ENCODE measurements at places on chromosomes 3 and 15.
A peak's percentile ranks its signal among the peaks of the same experiment; 100 is the strongest.

DNA sequence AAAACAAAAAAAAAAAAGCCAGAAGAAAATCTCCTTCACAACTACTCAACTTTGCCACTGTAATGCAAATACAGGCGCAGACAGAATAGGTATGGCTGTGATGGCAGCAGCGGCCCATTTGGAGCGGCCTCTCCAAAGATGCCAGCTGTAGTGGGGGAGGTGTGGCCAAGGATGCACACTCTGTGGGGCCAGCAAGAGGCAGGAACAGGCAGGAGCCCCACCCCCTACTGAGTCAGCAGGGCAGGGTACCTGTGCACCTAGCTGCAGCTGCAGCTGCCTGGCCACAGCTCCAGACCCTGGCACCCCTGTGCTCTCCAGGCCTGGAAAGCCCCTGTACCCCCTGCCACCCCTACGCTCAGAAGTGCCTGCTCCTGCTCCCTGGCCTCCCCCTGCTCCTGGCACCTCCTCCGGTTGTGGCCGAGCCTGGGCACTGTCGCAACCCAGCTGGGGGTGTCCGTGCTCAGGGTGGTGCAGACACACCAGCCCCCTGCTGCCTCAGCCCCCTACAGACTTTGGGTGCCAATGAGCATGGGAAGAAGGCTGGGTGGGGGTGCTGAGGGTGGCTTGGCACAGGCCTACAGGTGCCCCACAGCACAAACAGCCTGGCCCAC lies 312.7 kb downstream of the ULK4 start:
- DNase-seq: no peak

GRCh38 chr15:34023907-34024306 lies 15.1 kb downstream of the AVEN start:
- DNase-seq: peak; percentile 54

DNA sequence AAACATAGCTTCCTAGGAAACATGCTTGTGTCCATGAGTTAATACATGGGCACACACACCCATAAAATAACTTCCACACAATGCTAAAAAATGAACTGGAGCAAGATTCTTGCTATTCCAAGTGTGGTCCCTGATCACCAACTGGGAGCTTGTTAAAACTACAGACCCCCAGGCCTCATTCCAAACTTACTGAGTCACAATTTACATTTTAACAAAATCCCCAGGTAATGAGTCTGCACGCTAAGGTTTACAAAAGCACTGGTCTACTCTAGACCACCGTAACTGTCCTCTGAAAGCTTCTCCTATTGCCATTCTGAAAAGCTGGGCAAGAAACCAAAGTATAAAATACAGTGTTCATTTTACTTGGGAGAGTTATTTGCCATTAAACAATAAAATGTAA lies 45.4 kb downstream of the IGF2BP2 start:
- DNase-seq: no peak

DNA sequence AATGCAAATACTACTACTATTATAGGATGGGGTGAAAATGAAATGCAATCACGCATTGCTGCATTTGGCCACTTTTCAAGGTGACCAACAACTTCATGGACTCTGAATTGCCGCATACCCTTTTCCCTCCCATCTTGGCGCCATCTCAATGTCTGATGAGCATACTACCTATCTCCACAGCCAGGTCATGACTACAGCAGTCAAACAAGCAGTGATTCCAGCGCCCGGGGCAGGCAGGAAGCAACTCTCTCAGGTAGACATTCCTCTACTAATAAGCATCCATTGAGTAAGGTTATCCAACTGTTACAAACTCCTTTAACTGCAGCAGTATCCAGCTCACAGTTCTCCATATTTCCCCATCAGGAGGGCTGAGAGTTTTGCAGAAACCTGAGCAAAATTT lies 155.4 kb downstream of the ADAMTS17 start:
- DNase-seq: no peak

DNA sequence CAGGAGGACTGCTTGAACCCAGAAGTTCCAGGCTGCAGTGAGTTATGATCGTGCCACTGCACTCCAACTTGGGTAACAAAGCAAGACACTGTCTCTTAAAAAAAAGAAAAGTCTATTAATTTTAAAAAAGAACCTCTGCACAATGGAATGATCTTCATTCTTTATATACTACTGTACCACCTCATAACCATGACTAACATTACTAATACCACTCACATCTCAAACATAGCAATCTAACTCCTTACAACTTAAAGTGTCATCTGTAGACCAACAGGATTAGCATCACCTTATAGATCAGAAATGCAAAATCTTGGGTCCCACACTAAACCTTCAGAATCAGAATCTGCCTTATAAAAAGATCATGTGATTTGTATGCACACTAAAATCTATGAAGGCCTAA lies 48.8 kb upstream of the MAP4 start:
- no peak for DNase-seq

- DNase-seq: peak; percentile 30
These were observed 263.8 kb upstream of the UBE2E2 start for GRCh38 chr3:22939349-22939748.

DNA sequence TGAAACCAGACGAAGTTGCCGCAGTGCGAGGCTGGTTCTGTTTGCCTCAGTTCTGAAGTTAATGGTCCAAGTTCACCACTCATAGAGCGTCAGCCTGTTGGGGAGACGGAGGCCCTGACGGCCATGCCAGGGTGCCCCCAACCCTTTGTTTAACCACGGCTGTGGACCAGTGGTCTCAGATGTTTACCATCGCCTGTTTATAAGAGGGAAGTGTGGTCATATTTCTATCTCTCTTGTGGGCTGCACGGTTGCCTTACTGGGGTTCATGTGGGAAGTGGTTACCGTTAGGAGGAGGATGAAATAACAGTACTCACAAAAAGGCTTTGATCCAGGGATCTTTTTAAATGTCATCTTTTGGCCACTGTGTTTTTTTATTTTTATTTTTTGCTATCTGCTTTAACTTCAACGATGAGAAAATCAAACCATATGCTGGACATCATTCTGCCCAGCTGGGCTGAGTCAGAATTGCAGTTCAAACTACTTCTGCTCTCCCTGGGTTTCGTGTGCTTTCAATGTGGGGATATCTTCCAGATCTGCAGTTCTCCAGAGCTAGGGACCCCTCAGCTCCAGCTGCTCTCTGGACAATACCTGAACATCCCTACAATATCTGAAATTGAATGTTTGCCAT lies 17.8 kb downstream of the SMAD3 start:
- DNase-seq: peak; percentile 58

GRCh38 chr3:94734206-94734605 lies 671.3 kb downstream of the NSUN3 start:
- DNase-seq: no peak

DNA sequence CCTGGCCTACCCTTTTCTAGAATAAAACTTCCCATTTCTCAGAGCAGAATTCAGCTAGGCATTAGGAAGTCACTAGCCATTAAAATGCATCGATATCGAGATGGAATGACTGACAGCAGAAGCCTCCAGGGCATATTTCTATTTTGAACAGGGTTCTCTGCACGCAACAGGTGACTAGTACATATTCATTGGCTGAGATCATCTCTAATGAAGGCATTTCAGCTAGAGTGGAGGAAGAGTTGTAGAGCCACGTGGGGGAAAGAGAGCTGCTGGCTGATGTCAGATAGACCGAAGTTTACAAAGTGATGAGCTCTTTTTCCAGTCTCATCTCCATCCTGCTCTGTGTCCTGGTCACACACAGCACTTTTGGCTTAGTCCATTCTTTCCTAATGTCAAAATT lies 7.5 kb downstream of the TMEM40 start:
- no peak for DNase-seq

- DNase-seq: peak; percentile 99
These were observed 72.9 kb downstream of the TM4SF4 start for GRCh38 chr3:149547413-149547812.

GRCh38 chr3:141797819-141798447 lies 34.7 kb downstream of the GRK7 start:
- no peak for DNase-seq

DNA sequence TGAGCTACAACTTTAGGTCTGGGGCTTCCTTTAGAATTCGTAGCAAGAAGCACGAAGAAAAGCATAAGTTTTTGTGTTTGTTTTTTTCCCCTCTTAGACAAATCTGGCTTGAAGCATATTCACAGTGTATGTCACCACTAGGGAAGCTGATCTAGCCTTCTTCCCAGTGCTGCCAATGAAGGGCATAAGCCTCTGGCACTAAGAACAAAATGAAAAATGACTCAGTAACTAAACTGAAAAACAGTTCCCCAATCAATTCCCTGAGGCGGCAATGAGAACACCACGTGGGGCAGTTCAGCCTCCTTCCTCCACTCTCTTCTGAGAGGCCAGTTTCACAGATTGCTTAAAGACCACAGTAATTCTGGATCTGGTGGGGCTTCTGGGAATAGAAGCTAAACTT lies 338.1 kb downstream of the GAP43 start:
- peak; percentile 12 for DNase-seq

GRCh38 chr15:49748791-49749190 lies 127.9 kb downstream of the DTWD1 start:
- DNase-seq: no peak

- DNase-seq: no peak
These were observed at the start of gene GATA2 for GRCh38 chr3:128492671-128493569. TSS of gene GATA2 (minus strand) at chr3:128493201. CDS start at chr3:128487031, 6,170 bp downstream.

DNA sequence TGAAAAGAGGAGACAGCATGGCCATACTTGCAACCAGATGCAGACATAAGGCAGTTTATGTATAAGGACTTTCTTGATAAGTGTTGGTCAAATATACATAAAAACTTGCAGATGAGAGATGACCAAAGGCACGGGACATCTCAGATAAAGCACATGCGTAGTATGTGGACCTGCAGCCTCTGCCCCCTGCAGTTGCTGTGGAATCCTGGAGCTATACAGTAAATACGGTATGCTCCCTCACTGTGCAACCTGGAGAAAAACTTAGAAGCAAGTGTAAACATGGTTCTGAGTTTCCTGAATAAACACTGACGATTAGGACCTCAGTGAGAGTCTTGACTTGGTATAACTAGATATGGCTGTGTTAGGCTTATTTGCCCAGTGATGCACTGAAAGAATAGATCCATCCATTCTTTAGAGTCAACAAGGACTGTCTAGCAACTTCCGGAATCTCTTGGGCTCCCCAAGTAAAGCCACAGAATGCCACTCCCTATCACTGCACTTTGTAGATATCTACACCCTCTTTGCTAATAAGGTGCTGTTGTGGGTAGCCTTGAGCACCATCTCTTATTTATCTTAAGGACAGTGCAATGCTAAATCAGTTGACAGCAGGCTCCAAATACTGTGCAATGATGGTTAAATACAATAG lies 40.2 kb downstream of the GJD2 start:
- DNase-seq: no peak

- DNase-seq: no peak
These were observed 181.0 kb downstream of the NSMCE3 start for GRCh38 chr15:29088666-29089065.

- DNase-seq: no peak
These were observed 131.0 kb upstream of the NR2E3 start for GRCh38 chr15:71679223-71679792.

- no peak for DNase-seq
These were observed 13.1 kb upstream of the LTF start for GRCh38 chr3:46477756-46478155.

GRCh38 chr3:125103406-125103805 lies 47.6 kb upstream of the HEG1 start:
- no peak for DNase-seq

DNA sequence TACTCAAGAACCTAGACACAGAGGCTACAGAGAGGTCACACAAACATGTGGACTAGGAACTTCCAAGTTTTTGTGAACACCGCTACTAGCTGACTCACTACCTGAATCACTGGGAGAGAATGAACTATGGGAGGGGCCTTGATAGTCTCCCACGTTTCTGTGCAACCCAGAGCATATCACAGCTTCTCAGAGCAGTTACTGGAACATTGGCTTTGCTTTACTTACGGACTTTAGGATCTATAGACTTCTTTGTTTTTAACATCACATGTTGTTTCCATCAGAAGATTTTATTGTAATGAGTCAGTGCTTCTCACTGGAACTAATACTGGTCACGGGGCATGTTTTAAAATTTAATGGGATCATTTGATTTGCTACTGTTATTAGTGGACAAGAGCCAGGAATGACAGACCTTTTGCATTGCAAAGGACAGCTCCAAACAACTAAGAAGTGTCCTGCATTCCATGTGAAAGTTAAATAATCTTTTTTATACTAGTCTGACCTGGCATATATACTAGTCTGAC lies 35.6 kb downstream of the RTP4 start:
- peak; percentile 95 for DNase-seq

- peak; percentile 60 for DNase-seq
These were observed 16.0 kb downstream of the SEC61A1 start for GRCh38 chr3:128068156-128068620.

DNA sequence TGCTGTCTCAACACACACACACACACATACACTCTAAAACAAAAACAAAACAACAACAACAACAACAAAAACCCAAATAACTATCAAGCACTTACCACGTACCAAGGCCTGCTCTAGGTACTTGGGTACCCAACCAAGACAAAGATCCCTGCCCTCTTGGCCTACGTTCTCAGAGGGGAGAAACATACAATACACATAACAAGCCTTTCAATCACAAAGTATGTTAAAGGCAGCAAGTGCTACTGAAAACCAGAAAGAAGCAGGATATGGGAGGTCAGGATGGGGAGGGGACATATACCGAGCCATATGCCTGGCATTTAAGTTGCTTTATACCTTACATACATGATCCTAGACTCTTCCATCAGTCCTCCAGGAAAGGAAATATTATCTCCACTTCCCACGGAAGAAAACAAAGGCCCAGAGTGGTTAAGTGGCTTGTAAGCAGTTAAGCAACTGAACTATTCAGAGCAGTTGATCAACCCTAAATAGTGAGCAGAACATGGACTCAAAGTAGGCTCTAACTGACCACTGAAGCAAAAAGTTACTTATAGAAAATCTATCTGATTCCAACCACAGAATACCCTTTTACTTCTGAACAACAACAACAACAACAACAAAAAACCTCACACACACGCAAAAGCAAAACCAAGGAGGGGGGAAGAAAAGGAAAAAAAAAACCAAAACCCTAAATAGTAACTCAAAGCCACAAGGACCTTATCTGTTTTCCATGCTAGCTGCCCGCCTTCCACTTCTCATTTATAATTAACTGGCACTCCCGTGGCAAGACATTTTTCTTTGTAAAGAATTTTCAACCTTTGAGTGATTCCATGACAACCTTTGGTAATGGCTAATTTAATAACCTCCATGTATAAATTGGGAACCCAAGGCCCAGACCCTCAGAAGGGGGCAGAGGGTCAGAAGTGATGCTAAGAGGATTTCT lies 21.0 kb downstream of the PRICKLE2 start:
- no peak for DNase-seq

- no peak for DNase-seq
These were observed 120.5 kb downstream of the FOXB1 start for GRCh38 chr15:60124460-60125070.
